Foreskin keratinocyte (primary cell): ENCODE measurements at places on chromosomes 4 and X. TPM values are rescaled to one million over a fixed set of nuclear protein-coding genes. Genes with fewer than 3 reads are reported as not detected.

DNA sequence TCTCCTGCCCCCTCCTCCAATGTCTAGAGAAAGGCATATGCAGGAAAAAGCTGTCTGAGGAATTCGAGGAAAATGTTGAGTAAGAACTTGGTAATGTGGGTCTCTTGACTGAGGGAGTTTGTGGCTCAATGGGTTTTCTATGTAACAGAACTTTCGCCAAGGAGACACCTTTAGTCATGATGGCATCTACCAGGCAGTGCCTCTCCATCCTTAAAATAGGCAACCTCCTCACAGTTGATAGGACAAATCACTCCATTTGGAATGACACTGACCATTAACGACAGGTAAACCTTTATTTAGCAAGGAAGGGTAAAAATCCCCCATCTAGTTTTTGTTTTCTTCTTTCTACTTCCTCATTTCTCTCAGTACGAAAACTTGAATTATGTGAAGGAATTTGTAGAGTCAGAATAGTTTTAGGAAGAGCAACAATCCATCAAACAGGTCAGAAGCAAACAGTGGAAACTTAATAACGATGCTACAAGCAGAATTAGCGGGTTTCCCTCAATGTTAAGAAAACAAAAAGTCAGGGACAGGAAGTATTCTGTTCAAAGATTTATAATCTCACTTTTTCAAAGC lies 2.7 kb downstream of the GSX2 start:
- no peak for DNase-seq

DNA sequence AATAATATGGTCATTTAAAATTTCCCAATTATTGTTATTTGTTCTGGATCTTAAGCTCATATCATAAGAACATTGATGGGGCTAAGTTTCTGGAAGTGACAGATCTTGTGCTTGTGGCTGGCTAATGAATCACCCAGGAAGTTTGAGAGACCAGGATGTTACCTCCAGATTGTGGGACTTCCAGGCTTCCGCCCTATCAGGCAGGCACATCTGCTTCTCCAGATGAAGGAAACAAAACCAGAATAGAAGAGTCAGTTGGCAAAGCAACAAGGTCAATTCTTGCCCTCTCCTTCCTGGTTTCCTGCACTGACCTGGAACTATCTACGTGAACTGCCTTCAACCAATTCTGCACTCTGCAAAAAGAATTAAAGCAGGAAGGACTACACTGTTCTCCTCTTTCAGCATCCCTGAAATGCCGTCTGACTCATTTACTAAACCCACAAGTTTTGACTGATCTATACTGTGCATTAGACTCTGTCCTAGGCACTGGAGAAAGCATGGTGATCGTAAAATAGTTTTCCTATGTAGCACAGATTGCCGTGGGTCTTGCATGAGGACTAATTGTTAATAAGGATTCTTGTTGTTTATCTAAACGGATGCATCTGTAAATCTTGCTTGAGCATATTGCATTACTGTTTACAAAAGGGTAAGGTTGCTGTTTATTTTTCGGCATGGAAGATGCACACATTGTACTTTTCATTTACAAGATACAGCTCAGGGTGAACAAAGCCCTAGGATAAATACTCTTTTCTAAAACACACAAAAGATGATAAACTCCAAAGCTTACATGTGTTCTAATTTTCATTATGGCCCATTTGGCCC lies 74.6 kb downstream of the AMELX start:
- DNase-seq: no peak

- DNase-seq: no peak
Measured at GRCh38 chr4:88743696-88744095, 46.1 kb upstream of the NAP1L5 start.

Gene MAGEA4
- total RNA-seq: not detected in 2 replicates

DNA sequence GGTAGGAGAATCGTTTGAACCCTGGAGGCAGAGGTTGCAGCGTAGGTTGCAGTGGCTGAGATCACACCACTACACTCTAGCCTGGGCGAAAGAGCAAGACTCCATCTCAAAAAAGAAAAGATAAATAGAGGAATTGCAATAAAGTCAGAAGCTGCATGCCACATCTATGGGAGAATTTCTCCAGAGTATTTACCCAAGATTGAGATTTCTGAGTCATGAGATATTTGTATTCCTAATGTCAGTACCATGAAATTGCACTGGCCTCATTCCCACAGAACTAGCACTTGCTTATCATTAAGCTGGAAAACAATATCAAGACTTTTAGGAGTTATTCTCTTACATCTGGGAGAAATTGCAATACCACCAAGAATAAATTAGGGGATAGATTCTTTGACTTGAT lies 37.4 kb downstream of the ASIC5 start:
- DNase-seq: no peak

GRCh38 chr4:61011051-61011450 lies 189.1 kb upstream of the ADGRL3 start:
- peak; percentile 13 for DNase-seq

- DNase-seq: peak; percentile 32
Measured at GRCh38 chr4:189294574-189294973, 646.1 kb upstream of the FRG1 start.

GRCh38 chrX:132425744-132426318 lies 63.0 kb downstream of the MBNL3 start:
- peak; percentile 39 for DNase-seq

Gene DIPK2B
- total RNA-seq: not detected in 2 replicates

GRCh38 chr4:72107456-72107855 lies 75.7 kb downstream of the NPFFR2 start:
- DNase-seq: peak; percentile 58

- DNase-seq: no peak
Measured at GRCh38 chr4:110602061-110602460, 20.8 kb downstream of the PITX2 start.

Gene HPSE
- 12.1 and 13.0 TPM in 2 replicates for total RNA-seq

- DNase-seq: no peak
Measured at GRCh38 chrX:134388161-134389109, 71.5 kb upstream of the HPRT1 start.

Gene TMEM144
- total RNA-seq: 2.6 and 3.1 TPM in 2 replicates

DNA sequence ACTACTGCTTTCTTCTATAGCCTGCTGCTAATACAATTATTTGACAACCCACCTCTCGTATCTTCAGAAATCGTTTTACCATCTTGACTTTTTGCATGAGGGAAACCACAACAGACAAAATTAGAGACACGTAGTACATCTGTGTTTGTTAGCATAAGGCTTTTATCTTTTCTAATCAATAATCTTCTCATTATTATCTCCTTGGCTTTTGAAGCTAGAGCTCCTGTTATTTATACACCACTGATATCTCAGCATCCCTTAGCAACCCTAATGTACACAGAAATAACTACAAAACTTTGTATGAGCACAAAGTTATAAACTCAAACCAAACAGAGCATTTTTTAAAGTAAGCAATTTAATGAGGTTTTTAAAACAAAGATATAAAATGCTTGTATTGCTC lies 39.7 kb downstream of the CORIN start:
- DNase-seq: no peak

DNA sequence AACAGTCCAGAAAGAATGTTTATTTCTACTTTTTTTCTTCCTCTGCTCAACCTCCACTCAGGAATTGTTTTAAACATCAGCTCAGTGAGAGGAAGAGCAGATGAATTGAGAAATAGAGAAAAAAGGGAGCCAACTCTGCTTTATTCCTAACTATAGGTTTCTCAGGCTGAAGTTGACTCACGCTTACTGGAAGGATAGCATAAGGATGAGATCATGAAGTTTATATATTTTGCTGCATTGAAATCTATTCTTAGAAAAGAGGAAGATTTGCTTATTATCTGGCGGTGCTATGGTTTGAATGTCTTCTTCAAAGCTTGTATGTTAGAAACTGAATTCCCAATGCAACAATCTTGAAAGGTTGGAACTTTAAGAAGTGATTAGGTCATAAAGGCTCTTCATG lies 1673.4 kb upstream of the PCDH7 start:
- DNase-seq: peak; percentile 58

- no peak for DNase-seq
Measured at GRCh38 chr4:26463386-26463785, 26.9 kb downstream of the CCKAR start.

Gene PHKA1
- total RNA-seq: 10.4 and 10.6 TPM in 2 replicates

- DNase-seq: no peak
Measured at GRCh38 chr4:79603681-79604080, 195.7 kb upstream of the GK2 start.

GRCh38 chrX:139881130-139881529 lies 51.7 kb downstream of the ATP11C start:
- peak; percentile 44 for DNase-seq

DNA sequence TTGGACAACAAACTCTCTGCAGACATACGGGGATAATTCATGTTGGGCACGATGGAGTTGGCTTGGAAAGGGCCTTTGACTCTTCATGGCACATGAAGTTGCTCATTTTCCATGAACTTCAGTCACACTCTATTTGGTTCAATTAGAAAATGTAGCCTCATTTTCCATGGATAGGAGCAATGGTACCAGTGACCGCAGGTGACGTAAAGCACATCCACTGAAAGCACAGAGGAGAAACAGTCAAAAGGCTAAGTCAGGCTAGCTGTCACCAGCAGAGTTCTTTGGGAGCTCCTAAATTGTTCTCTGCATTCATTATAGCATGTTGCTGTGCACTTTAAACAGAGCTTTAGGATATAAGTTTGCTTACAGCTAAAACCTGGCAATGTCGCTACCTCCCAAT lies 39.9 kb upstream of the MAP3K15 start:
- no peak for DNase-seq

Gene SPANXN3
- total RNA-seq: not detected in 2 replicates

- no peak for DNase-seq
Measured at GRCh38 chr4:41154814-41155177, 59.5 kb downstream of the APBB2 start.

- no peak for DNase-seq
Measured at GRCh38 chr4:182124359-182124758, 118.8 kb upstream of the TENM3 start.

DNA sequence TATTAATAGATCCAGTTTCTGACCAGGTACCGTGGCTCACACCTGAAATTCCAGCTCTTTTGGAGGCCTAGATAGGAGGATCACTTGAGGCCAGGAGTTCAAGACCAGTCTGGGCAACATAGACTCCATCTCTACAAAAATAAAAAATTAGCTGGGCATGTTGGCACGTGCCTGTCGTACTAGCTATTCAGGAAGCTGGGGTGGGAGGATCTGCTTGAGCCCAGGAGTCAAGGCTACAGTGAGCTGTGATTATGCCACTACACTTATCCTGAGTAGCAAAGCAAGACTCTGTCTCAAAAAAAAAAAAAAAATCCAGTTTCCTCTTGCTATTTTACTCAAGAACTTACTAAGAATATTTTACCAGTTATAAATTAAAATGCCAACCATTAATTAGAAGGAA lies 91.7 kb downstream of the SLC10A6 start:
- peak; percentile 37 for DNase-seq

Gene GLOD5
- total RNA-seq: not detected in 2 replicates

- DNase-seq: peak; percentile 61
Measured at GRCh38 chr4:80989921-80990544, 40.5 kb upstream of the BMP3 start.

Gene PCDH11X
- total RNA-seq: not detected in 2 replicates

DNA sequence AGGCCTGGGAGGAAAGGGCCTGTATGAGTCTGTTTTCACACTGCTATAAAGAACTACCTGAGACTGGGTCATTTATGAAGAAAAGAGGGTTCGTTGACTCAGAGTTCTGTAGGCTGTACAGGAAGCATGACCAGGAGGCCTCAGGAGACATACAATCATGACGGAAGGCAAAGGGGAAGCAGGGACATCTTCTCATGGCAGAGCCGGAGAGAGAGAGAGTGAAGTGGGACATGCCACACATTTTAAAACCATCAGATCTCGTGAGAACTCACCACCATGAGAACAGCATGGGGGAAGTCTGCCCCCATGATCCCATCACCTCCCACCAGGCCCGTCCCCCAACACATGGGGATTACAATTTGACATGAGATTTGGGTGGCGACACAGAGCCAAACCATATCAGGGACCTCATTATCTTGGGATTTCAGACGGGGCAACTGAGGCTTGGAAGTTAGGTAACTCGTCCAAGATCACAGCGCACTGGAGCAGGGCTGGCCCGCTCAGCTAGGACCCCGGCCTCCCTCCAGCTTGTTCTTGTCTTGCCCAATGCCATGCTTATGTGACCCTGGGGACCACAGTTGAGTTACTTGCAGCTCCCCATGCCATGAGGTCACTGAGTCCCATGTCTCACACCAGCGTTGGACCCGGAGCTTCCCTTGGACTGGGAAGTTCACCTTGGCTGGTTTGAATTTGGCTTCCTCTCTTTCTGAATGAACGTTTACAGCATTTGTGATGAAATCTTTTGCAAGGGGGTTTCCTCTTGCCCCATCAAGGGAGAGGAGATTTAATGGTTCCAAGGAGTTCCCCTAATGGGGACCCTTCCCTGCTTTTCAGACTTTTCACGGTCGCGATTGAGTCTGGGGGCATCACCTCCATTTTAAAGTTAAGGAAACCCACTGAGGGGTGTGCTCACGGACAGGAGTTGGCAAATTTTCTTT lies 18.1 kb downstream of the HTRA3 start:
- DNase-seq: no peak

- DNase-seq: no peak
Measured at GRCh38 chrX:46693149-46693548, 65.8 kb downstream of the SLC9A7 start.

Gene CFP
- 0.11 and 0.20 TPM in 2 replicates for total RNA-seq

Gene PNMA6A
- 0.32 and 0.75 TPM in 2 replicates for total RNA-seq

- no peak for DNase-seq
Measured at GRCh38 chrX:150197388-150197787, 165.7 kb upstream of the MAMLD1 start.

GRCh38 chr4:151195801-151196200 lies 81.2 kb upstream of the PRSS48 start:
- DNase-seq: peak; percentile 93

DNA sequence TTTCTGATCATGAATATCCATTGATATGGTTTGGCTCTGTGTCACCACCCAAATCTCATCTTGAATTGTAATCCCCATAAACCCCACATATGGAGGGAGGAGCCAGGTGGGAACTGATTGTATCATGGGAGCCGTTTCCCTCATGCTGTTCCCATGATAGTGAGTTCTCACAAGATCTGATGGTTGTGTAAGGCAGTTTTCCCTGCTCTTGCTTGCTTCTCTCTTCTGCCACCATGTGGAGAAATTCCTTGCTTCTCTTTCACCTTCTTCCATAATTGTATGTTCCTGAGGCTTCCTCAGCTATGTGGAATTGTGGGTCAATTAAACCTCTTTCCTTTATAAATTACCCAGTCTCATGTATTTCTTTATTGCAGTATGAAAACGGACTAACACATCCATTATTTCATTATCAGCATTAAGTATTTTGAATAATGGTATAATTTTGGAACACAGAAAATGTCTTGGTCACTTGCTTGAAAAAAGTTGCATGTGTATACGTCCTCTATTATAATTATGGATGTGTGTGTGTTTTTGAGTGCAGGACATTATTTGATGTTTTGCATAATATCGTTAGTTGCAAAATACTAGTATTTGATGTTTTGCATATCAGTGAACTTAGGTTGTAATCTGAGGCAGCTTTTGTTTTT lies 334.6 kb downstream of the PCDH10 start:
- DNase-seq: peak; percentile 9
